ENCODE measurements at places on chromosomes 7 and 10.

- no peak for DNase-seq
Measured at GRCh38 chr7:108308903-108309302, 147.3 kb downstream of the NRCAM start.

DNA sequence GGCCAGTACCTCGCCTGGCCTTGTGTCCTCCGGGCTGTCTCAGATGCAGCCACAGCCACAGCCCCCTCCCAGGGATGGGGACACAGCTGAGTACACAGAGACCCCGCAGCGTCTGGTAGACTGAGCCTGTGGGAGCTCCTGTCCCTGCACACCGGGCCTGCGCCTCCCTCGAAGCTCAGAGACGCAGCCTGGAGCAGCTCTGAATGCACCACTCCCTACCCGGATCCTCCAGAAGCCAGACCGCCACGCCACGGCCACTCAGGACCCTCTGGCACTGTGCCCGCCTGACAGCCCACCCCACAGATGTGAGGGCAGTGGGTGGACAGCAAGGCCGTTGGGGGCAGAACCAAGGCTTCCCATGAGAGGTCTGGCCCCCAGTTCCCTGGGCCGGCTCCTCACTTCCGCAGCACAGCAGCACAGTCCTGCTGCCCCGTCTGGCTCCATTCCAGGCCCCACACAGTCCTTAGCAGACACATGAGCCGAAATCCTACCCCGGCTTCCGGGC lies 40.8 kb downstream of the PAPOLB start:
- no peak for DNase-seq

- DNase-seq: no peak
Measured at GRCh38 chr10:5589011-5589660, 64.4 kb downstream of the CALML3 start.

DNA sequence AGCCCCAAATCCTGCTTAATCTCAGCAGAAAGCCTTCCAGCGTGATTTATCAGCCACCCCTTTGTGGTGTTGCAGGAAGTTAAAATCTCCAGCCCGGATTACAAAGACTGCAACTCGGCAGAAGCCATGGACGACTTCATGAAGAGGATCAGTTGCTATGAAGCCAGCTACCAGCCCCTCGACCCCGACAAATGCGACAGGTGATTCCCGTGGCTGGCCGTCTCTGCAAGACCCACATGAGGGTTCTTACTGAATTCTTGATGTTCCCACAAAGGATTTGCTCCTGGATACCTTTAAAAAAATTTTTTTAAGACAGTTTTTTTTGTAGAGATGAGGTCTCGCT lies 16.7 kb downstream of the PFKFB3 start:
- no peak for DNase-seq

- no peak for DNase-seq
Measured at GRCh38 chr7:143974459-143974858, 19.8 kb downstream of the OR2F1 start.

DNA sequence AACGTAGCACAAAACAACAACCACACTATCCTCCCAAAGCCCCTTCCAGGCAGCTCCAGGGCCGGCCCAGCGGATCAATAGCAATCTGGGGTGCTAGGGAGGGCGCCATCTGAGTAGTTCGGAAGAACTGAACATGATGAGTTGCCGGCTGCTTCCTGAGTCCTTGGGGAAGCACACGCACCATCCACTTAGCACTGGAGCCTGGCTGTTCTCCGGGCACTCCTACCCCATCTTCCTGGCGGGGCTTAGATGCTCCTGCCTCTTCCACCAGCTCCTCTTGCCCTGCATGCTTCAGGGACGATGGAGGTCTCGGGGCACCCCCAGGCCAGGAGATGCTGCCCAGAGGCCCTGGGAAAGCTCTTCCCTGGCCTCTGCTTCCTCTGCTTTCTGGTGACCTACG lies at the start of gene KCNK18:
TSS of gene KCNK18 (plus strand) at position 301 of the 400 bp plus-strand sequence. CDS start at position 301, 0 bp downstream.
- no peak for DNase-seq

- no peak for DNase-seq
Measured at GRCh38 chr7:117435475-117436043, 8.3 kb upstream of the ASZ1 start.

GRCh38 chr10:121624836-121625486 lies 26.7 kb upstream of the FGFR2 start:
- no peak for DNase-seq

DNA sequence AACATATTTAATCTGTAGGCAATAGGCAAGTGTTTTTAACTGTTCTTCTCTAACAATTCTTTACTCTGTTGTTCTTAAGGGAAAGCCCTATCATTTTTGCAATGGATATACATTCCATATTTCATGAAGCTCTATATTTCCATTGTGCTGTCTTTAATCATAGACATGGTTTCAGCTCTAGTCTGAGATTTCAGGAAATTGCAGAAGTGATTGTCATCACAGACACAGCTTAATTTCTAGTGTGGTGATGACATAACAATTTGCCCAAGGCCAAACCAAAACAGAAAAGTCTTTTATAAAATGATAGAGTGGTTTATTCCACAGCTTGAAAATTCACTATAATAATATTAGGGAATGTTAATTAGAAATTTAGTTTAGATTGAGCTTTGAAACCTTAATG lies 494.1 kb upstream of the SEMA3A start:
- DNase-seq: no peak

- DNase-seq: no peak
Measured at GRCh38 chr7:117112640-117113039, 159.3 kb downstream of the ST7 start.

DNA sequence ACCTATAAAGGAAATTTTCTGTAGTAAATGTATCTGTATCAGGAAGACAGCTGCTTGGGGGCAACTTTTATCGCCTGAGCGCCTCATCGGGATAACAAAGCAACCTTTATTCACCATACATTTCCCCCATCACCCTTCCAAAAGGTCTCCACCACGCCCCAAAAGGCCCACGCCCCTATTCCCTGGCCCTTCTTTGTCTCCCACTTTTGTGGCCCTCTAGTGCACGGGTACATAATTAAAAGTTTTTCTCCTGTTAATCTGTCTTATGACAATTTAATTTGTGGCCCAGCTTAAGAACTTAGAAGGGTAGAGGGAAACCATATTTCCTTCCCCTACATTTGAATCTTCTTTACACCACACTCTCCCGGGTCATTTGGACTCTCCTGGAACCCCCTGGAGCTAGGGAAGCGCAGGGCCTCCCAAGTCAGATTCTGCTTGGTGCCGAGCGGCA lies 625 bp downstream of the RP9 start:
- peak; percentile 30 for DNase-seq

GRCh38 chr10:58642916-58643428 lies 130.3 kb downstream of the BICC1 start:
- no peak for DNase-seq

GRCh38 chr7:80635533-80635932 lies 2.9 kb upstream of the CD36 start:
- DNase-seq: no peak

GRCh38 chr7:99313204-99313573 lies 12.5 kb upstream of the ARPC1A start:
- DNase-seq: no peak

DNA sequence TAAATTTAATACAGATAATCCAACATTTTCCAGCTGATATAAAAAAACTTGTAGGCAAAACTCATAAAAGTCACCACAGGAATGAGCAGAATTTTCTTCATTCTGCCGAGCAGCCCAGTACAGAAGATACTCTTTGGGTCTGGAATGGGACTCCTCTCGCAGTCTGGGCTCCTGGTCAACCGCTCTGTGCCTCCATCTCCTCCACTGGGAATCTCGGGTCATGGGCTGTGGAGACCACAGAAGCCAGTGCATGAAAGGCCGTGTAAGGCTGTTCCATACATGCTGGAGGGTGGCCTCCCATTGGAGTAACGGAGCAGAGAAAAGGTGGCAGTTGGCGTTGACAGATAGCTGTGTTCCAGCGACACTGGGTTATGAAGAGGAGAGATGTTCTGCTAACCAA lies 616.4 kb upstream of the MGMT start:
- no peak for DNase-seq

DNA sequence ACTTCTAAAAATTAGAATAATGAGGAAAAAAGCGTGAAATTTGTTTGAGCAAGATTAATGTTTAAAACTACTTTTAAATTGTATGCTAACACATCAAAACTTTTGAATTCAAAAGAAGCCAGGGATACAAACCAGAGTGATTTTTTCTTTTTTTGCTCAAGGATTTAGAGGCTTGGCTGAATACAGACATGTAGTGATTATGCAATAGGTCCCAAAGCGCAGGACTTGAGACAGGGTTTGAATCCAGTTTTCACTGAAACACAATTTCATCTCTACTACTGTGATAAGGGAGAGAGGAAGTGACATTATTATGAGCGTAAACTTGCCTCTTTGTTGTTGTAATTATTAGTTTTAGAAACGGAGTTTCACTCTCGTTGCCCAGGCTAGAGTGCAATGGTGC lies 207.3 kb downstream of the ZNF33B start:
- DNase-seq: no peak

DNA sequence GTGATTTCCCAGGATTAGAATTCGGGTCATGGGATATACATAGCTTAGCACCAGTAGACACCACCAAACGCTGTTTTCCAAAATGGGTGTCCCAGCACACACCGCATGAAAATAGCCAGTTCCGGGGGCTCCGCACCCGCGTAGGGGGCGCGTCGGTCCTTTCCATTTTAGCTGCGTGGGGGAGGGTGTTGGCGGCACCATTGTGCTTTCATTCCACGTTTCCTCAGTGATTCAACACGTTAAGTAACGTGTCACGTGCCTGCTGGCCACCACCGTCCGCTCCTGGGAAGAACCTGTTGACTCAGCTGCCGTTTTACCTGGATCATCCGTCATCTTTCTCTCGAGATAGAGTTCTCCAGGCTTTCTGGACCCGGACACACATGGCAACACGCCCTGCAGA lies 25.6 kb upstream of the ADGRA1 start:
- DNase-seq: no peak

- no peak for DNase-seq
Measured at GRCh38 chr10:18312374-18313139, 172.3 kb downstream of the CACNB2 start.

- no peak for DNase-seq
Measured at GRCh38 chr10:20956843-20957242, 59.7 kb upstream of the NEBL start.

DNA sequence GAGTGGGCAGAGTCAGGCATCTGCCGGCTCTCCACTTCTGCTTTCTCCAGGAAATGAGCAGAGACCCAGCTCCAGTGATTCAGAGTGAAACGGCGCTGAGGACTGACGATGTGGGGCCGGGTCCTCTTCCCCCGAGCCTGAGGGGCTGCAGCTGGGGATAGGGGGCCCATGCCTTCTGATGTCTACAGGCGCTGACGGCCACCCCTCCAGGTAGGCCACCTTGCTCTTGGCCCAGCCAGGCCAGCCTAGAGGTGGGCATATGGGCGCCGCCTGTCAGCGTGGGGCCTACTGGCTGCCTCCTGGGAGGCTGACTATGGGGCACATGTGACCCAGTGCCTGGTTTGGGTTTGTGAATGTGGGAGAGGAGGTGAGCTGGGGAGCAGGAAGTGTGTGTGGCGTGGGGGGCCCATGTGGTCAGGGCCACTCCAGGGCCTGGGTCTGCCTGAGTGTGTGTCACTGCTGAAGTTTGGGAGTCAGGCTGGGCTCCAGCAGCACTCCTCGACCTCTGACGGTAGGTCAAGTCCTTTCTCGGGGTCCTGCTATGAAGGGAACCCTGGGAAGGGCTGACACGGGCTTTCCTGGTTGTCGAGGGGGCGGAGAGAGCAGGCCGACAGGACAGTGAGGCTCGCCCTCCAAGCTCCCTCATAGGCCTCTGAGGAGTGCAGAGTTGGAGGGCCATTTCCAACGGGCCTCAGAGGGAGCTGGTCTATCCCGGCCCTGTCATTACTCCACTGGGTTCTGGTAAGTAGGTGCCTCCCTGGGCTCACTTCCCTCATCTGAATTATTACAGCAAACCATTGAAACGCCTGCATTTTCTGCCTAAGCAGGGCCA lies at the start of gene WDFY4:
TSS of gene WDFY4 (plus strand) at position 82 of the 832 bp plus-strand sequence. CDS start 24,860 bp downstream, outside the sequence.
- peak; percentile 11 for DNase-seq

GRCh38 chr7:143360788-143361551 lies 1.5 kb downstream of the FAM131B start:
- no peak for DNase-seq

GRCh38 chr7:86643561-86644281 lies at the start of gene GRM3:
TSS of gene GRM3 (plus strand) at chr7:86643909. CDS start at chr7:86765146, 121,237 bp downstream.
- no peak for DNase-seq

- no peak for DNase-seq
Measured at GRCh38 chr10:116760919-116761318, 18.6 kb upstream of the HSPA12A start.

DNA sequence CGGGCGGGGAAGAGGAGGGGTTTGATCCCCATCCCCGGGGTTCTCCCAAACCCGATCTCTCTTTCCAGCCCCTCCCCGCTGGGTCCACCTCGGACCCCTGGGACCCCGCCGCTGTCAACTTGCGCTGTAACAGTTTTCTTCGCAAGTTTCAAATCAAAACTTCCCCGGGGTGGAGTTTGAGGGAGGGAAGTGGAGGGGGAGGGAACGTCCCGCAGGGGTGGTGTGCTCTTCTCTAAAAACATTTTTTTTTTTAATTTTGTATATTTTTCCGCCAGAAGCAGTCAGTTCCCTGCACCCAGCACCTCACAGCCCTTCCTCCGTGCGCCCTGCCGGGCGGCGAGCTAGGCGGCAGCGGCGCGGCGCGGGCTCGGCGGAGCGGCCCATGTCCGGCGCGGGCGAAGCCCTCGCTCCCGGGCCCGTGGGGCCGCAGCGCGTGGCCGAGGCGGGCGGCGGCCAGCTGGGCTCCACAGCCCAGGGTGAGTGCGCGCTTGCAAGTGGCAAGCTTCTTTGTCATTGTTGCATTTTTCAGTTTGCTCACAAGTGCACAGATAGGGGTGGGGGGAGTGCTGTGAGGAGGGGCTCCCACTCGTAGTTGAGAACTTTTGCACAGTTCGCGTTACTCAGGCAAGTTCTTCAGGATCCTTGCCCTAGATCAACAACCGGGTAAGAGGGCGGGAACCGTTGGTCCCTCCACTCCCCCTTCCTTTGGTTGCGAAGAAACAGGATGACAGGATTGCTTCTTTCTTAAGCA lies 933 bp downstream of the MDFIC start:
- DNase-seq: peak; percentile 69

DNA sequence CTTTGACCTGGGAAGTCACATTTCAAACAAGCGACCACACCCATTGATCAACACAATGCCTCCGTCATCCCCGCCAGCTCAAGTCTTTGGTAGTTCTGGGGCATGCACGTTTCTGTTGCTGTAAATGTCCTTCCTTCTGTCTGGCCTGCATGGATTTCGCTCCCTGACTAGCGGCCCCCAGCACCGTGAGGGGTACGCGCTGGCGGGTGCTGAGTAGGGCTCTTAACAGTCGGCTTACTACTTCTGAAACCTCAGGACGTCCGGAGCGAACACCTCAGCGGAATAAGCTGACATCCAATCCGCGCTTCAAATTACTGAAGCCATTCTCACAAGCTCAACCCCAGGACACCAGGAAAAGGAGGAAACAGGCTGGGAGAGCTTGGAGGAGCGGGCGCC lies 505 bp downstream of the NUDCD3 start:
- DNase-seq: peak; percentile 45

GRCh38 chr10:101151395-101151794 lies 20.3 kb downstream of the TLX1 start:
- DNase-seq: no peak
